ENCODE measurements at places on chromosomes 13 and 19. TPM values are rescaled to one million over a fixed set of nuclear protein-coding genes. Genes with fewer than 3 reads are reported as not detected.
A peak's percentile ranks its signal among the peaks of the same experiment; 100 is the strongest.

C5AR2 gene
- not detected for total RNA-seq

TNNT1 gene
- total RNA-seq: 5.9 TPM

GRCh38 chr19:2255982-2256685 lies at the start of gene JSRP1:
Gene JSRP1, minus strand, starts transcription at chr19:2256417. Its CDS starts 1,103 bp downstream, at chr19:2255314.
- no peak for DNase-seq

GRCh38 chr19:43503501-43504425 lies 783 bp downstream of the PHLDB3 start:
- peak; percentile 80 for DNase-seq

GRCh38 chr19:42158926-42159325 lies 26.7 kb upstream of the POU2F2 start:
- no peak for DNase-seq

- no peak for DNase-seq
Measured at GRCh38 chr13:30108216-30108912, 199.0 kb downstream of the KATNAL1 start.

DNA sequence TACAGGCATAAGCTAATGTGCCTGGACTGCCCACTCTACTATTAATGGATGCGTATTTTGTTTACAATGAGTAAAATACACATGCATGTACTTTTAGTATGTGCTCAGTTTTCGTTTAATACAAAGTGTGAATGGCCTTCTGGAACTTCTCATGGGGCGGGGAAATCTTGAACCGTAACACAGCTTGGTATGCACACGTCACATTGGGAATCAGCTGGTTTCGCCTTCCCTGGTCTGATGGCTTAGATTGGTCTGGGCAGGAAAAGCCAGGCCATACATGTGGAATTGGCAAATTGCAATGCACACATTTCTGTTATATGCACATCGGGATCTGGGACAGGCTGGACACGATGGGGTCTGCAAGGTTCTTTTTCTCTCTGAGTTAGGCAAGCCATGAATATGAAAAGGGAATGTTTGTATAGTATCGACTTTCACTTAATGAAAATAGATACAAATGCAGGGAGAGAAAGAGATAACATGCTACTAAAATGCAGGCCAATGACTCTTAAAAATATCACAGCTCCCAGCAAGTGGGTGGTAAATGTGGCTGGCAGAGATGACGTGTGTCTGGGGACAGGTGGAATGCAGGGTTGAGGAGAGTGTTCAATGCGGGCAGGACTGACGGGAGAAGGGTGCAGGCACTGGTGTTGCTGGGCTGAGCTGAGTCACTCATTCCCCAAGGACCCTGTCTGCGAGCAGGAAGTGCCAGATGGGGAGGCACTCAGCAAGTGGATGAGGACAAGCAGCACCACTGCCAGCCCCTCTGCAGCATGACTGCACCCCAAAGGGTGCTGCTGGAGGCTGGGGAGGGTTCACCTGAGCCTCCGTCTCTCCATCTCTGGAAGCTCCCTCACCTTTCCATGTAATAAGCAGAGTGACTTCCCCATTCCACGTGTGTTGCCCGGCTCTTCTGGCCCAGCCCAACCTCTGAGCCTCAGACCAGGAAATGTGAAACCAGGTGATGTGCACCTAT lies 204.0 kb upstream of the GPR12 start:
- no peak for DNase-seq

GRCh38 chr13:111999352-111999751 lies 67.6 kb upstream of the SOX1 start:
- DNase-seq: no peak

- DNase-seq: no peak
Measured at GRCh38 chr13:97278435-97279411, 56.6 kb downstream of the MBNL2 start.

- DNase-seq: no peak
Measured at GRCh38 chr19:584240-585001, 5.3 kb upstream of the HCN2 start.

GRCh38 chr13:45240143-45240542 lies 39.3 kb upstream of the KCTD4 start:
- DNase-seq: no peak

DNA sequence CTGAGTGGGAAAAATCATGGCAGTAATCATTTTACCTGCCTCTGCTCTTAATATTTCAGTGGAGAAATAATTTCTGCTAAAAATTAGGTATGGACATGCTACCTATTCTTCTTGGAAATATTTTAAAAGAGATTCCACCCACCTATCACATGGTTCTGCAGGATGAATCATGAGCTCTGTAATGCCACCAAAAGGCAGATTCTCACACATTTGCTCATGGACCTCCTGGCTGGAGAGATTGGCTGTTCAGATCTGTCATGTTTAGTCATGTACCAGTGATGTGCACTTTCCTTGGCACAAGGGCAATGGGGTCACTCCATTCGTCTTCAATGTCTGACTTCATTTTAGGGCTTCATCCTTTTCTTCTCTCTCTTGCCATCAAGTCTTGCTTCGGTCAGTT lies 101.8 kb upstream of the MBNL2 start:
- DNase-seq: peak; percentile 50

- no peak for DNase-seq
Measured at GRCh38 chr19:47229676-47230053, 1.3 kb downstream of the BBC3 start.

DNA sequence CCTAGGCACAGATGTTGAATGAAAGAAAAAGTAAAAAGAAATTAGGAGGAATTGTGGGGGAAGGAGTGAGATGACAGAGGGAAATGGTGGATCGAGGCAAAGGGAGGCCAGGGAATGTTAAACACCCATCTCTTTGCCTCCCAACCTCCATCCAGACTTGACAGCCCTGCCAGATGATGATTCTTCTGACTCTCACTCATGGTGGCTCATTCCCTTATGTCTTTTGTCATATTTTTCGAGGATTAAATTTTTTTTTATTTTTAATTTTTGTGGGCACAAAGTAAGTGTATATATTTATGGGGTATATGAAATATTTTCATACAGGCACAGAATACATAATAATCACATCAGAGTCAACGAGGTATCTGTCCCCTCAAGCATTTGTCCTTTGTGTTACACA lies 42.8 kb downstream of the ADGRE1 start:
- DNase-seq: no peak

GRCh38 chr13:43058318-43058674 lies 34.9 kb downstream of the DNAJC15 start:
- peak; percentile 95 for DNase-seq

GRCh38 chr13:25200783-25201182 lies 28.7 kb upstream of the AMER2 start:
- DNase-seq: no peak

DNA sequence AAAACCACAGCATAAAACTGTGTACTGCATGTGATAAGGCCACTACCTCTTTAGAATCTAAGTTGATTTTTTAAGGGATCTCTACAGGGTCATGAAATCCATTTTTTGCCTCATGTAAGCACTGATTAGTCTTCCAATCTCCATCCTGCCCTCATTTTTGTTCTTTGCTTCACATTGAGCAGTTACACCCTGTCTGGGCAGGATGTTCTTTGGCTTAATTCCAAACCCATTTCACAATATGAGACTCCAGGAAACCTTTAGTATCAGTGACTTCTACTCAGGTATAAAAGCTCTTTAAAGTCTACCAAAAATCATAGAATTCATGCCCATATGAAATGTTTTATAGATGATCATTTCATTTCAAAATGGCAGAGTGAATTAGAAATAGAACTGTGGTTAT lies 592.6 kb downstream of the TBC1D4 start:
- DNase-seq: peak; percentile 83

GRCh38 chr19:29014857-29015436 lies 198.0 kb downstream of the UQCRFS1 start:
- no peak for DNase-seq
